ENCODE measurements at places on chromosomes 7 and 10. TPM values are rescaled to one million over a fixed set of nuclear protein-coding genes. Genes with fewer than 3 reads are reported as not detected.

GRCh38 chr7:91692800-91693199 lies 187.7 kb downstream of the MTERF1 start:
- DNase-seq, result no peak

Gene ASIC3
- 22.3 TPM for total RNA-seq

Gene TMEM184A
- not detected for total RNA-seq

Gene CYP3A4
- total RNA-seq, result not detected

- no peak for DNase-seq
Observed at GRCh38 chr7:83547526-83547925, 101.4 kb downstream of the SEMA3E start.

GRCh38 chr7:98348726-98349474 lies 52.0 kb downstream of the BAIAP2L1 start:
- DNase-seq, result no peak

Gene AKR1C8
- not detected for total RNA-seq

Gene DNAJC12
- total RNA-seq, result 18.9 TPM

- DNase-seq, result no peak
Observed at GRCh38 chr7:158120316-158120715, 467.3 kb downstream of the PTPRN2 start.

DNA sequence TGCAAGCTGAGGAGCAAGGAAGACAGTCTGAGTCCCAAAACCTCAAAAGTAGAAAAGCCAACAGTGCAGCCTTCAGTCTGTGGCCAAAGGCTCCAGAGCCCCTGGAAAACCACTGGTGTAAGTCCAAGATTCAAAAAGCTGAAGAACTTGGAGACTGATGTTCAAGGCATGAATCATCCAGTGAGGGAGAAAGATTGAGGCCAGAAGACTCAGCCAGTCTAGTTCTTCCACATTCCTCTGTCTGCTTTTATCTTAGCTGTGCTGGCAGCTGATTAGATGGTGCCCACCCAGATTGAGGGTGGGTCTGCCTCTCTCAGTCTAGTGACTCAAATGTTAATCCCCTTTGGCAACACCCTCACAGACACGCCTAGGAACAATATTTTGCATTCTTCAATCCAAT lies 20.1 kb upstream of the MDFIC start:
- no peak for DNase-seq

DNA sequence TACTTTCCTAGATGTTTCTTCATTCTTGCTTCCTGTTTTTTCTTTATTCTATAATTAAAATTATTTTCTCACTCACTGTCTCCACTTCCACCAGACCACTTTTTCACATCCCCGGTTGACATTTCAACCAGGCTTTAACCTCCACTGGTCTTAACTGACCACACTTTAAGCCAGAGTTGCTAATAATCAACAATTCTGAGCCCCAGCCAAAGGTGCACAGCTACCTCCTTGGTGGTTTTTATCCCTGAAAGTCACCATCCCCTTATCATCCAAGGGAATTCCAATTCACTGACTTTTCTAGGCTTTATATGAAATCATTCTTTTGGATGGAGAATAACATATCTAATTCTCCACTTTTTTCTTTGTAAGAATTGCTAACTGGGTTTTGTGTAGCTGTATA lies 138.9 kb downstream of the FRMD4A start:
- DNase-seq, result no peak

Gene FRMD4A
- not detected for total RNA-seq

Gene SLC25A13
- 0.66 TPM for total RNA-seq

GRCh38 chr10:10017716-10018115 lies 1000.0 kb upstream of the CELF2 start:
- DNase-seq, result no peak

DNA sequence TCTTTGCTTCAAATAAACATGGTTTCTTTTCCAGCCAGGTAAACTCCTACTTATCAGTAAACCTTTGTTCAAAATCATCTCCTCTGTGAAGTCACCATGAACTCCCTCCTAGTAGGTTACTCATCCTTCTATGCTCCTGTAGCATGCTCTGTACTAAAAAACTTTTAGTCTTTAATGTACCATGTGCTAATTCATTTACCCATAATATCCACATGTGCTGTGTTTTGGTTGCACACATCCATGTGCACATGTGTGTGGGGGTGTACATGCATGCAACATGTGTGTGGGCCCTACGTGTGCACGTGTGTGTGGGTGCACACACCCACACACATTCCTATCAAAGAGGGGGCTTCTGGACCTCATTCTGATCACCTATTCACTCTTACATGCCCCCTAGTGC lies 259.9 kb upstream of the SP4 start:
- DNase-seq, result no peak

Gene HOXA10
- not detected for total RNA-seq

DNA sequence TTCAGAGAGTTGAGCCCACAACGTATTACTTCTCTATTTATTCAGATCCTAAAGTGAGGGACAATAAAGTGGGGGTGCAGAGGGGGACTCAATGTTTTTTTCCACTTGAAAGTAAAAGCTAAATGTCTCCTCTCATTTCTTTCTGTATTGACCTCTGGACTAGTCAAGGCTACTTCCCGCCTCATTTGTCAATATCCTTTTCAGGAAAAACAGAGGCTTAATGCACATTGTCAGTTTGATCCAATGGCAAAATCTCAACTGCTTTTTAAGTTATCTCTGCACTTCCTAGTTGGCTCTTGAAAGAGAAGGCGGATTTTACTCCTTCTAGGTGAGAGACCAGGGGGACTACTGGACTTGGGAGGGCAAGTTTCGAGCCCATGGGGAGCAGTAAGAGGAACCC lies 56.4 kb downstream of the HIPK2 start:
- no peak for DNase-seq

- DNase-seq, result peak; percentile 64
Observed at GRCh38 chr10:108850138-108850854, 1073.0 kb downstream of the XPNPEP1 start.
